ENCODE measurements at places on chromosomes 4 and X. TPM values are rescaled to one million over a fixed set of nuclear protein-coding genes. Genes with fewer than 3 reads are reported as not detected.

GRCh38 chr4:75235359-75235951, 278.7 kb downstream of the RCHY1 start:
- H3K4me3 ChIP-seq: no peak overlapping the region
- no peaks in the 10 kb centered on the region for H3K36me3 ChIP-seq
- no peak for DNase-seq
- no peak overlapping the region for H3K27ac ChIP-seq
- H3K27me3 ChIP-seq: peaks cover 3% of the 10 kb centered on the region

DNA sequence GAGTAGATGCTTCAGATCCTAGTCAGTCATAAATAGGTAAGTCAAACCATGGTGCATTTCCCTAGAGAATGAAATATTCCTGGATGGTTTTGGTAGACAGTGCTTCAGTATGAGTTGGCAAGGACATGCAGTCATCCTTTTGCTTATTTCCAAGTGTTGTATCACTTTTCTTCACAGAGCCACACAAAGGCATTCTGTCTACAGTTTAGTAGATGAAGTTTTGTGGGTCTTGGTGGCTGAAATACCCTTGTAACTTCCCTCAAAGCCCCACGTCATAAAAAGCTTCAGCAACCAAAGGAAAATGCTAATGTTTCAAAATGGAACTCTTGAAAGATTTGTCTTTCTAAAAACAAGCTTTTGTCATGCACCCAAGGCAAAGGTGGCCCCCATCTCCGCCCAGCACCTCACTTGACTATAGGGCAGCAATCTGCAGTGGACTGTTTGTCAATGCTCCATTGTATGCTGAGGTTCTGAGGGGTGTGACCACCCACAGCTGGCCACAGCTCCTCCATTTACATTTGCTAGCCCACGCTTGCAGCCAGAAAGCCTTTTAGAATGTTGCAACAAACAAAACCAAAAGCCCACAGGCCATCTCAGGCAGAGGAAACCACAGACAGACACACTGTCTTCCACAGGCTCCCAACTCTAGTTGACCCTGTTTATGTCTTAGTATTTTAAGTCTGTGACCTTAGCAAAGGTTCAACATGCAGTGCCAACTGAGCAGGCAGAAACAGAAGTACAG, 87.1 kb upstream of the FAM9C start:
- H3K36me3 ChIP-seq: no peaks in the 10 kb centered on the region
- no peaks in the 10 kb centered on the region for H3K27me3 ChIP-seq
- H3K4me3 ChIP-seq: no peak overlapping the region

Gene NMU
- total RNA-seq: not detected

Gene RBM47
- 0.11 TPM for total RNA-seq

- no peaks in the 10 kb centered on the region for H3K36me3 ChIP-seq
- H3K27ac ChIP-seq: no peak overlapping the region
- DNase-seq: no peak
- H3K27me3 ChIP-seq: no peaks in the 10 kb centered on the region
Measured at GRCh38 chr4:153520227-153520626, 54.1 kb downstream of the TMEM131L start.

DNA sequence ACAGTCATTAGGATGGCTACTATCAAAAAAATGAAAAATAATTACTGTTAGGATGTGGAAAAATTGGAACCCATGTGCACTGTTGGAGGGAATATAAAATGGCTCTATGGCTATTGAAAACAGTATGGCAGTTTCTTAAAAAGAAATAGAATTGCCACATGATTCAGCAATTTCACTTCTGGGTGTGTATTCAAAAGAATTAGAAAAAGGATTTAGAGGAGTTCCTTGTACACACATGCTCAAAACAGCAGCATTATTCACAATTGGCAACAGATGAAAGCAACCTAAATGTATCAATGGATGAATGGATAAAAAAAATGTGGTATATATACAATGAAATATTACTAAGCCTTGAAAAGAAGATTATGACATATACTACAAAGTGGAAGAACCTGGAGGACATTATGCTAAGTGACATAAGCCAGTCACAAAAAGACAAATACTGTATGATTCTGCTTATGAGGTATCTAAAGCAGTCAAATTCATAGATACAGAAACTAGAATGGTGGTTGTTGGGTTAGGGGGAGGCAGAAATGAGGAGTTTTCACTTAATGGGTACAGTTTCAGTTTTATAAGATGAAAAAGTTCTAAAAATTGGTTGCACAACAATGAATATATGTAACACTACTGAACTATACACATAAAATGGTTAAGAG, 123.2 kb downstream of the ELOVL6 start:
- no peaks in the 10 kb centered on the region for H3K27me3 ChIP-seq
- H3K36me3 ChIP-seq: no peaks in the 10 kb centered on the region
- no peak for DNase-seq
- no peak overlapping the region for H3K4me3 ChIP-seq

GRCh38 chrX:13666836-13667235, 13.9 kb downstream of the TCEANC start:
- no peaks in the 10 kb centered on the region for H3K27me3 ChIP-seq
- peak overlapping the region; percentile 62 for H3K27ac ChIP-seq
- H3K36me3 ChIP-seq: peaks cover 12% of the 10 kb centered on the region
- H3K4me3 ChIP-seq: no peak overlapping the region
- DNase-seq: no peak

Gene CAMK2D
- total RNA-seq: 86.6 TPM

- H3K27ac ChIP-seq: no peak overlapping the region
- no peak for DNase-seq
- H3K27me3 ChIP-seq: peaks cover 3% of the 10 kb centered on the region
- H3K4me1 ChIP-seq: no peaks in the 10 kb centered on the region
- H3K4me3 ChIP-seq: no peak overlapping the region
- no peaks in the 10 kb centered on the region for H3K36me3 ChIP-seq
Measured at GRCh38 chr4:142778900-142779299, 67.2 kb downstream of the INPP4B start.

DNA sequence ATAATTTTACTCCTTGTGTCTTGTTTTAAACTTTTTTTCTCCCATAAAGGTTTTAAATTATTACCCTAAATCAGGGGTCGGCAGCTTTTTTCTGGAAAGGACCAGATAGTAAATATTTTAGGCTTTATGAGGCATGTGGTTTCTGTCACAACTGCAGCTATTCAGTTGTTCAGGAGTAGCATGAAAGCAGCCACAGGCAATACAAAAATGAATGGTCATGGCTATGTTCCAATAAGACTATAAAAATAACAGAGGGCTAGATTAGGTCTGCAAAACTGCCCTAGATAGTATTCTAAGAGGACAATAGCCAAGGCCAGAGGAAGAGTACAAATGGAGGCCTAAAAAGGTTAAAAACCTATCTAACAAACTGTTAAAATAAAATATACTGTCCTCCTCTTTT, 24.6 kb downstream of the HERC5 start:
- peaks cover under 1% of the 10 kb centered on the region for H3K27me3 ChIP-seq
- DNase-seq: no peak
- no peaks in the 10 kb centered on the region for H3K36me3 ChIP-seq
- H3K4me3 ChIP-seq: no peak overlapping the region
- H3K27ac ChIP-seq: no peak overlapping the region

Gene HEPH
- 6.3 TPM for total RNA-seq

- no peak overlapping the region for H3K27ac ChIP-seq
- DNase-seq: no peak
- H3K27me3 ChIP-seq: peaks cover 12% of the 10 kb centered on the region
- peaks cover 10% of the 10 kb centered on the region for H3K4me1 ChIP-seq
Measured at GRCh38 chr4:48812866-48813265, 18.0 kb upstream of the OCIAD1 start.

- H3K27ac ChIP-seq: no peak overlapping the region
- peaks cover 6% of the 10 kb centered on the region for H3K4me1 ChIP-seq
- H3K27me3 ChIP-seq: no peaks in the 10 kb centered on the region
- DNase-seq: no peak
Measured at GRCh38 chr4:137253949-137254348, 278.3 kb downstream of the PCDH18 start.

Gene ABCG2
- total RNA-seq: not detected

- no peak overlapping the region for H3K4me3 ChIP-seq
- no peak for DNase-seq
- H3K27ac ChIP-seq: no peak overlapping the region
Measured at GRCh38 chr4:18025288-18025687, 3.7 kb upstream of the LCORL start.

Gene PASD1
- total RNA-seq: not detected

Gene FGFR3
- total RNA-seq: 6.4 TPM

Gene C4orf51
- not detected for total RNA-seq

DNA sequence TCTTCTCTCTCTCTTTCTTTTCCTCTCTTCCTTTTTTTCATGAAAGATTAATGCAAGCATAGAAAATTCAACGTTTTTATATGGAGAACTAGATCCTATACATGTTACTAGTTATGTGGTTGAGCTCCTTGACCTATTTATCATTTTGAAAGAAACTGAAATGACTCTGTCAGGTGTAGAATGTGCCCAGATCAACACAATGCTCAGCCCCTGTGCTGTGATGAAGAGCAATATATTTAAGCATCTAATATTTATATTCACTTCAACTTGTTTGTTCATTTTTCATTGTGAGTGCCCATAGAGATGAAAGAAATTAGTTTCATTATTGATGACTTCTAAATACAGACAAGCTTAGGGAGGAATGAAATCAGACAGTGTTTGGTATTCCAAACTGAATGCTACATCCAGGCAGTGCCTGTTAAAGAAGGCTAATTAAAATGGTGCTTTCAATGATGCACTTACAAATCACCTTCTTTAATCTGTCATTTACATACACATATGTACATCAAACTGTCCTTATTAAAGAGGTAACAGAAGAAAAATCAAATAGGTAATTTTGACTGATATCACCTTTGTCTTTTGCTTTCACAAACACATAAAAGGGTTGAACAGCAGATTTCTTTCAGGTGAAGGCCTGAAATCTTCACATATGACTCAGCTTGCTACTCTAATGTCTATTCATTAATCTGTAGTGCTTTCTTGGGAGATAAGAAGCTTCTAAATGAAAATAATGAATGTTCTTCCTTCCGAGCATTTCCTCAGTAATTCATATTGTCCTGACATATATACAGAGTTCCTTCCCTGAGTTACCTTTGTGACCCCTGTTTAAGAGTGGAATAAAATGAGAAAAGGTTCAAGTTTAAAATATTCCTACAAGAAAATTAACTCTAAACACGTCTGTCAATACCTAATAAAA, 915.9 kb downstream of the PDHA2 start:
- H3K27me3 ChIP-seq: peaks cover 3% of the 10 kb centered on the region
- H3K4me3 ChIP-seq: no peak overlapping the region
- H3K27ac ChIP-seq: no peak overlapping the region
- no peak for DNase-seq
- peaks cover 7% of the 10 kb centered on the region for H3K4me1 ChIP-seq

DNA sequence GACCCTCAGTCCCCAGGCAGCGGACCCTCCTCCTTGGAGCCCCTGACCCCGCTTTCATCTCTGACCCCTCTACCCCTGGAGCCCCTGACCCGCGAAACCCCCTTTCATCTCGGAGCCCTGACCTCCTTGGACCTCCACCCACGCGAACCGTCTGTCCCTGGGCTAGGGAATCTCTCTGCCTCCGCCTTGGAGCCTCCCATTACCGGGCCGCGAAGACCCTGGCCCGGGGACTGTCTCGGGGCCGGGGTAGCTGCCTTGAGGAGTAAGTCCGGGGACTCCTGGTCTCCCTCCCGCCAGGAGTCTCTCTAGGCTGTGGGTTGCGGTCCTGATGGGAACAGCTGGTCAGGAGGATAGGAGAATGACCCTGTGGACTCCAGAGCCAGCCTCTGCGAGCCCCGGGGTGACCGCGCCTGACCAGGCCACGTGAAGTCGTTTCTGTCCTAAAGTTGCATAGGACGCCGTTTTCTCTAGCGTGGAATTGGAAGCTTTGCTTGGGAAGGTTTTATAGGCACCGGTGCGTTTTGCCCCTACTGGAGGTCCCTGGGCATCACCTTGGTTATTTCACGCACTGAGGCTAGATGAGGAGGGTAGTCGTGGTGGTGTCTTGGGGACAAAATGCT, 824 bp downstream of the TBC1D14 start:
- H3K27ac ChIP-seq: peak overlapping the region; percentile 40
- H3K4me3 ChIP-seq: peak overlapping the region; percentile 90
- H3K27me3 ChIP-seq: peaks cover 4% of the 10 kb centered on the region

Gene CYTL1
- total RNA-seq: 82.4 TPM

Gene TLL1
- total RNA-seq: 39.2 TPM

DNA sequence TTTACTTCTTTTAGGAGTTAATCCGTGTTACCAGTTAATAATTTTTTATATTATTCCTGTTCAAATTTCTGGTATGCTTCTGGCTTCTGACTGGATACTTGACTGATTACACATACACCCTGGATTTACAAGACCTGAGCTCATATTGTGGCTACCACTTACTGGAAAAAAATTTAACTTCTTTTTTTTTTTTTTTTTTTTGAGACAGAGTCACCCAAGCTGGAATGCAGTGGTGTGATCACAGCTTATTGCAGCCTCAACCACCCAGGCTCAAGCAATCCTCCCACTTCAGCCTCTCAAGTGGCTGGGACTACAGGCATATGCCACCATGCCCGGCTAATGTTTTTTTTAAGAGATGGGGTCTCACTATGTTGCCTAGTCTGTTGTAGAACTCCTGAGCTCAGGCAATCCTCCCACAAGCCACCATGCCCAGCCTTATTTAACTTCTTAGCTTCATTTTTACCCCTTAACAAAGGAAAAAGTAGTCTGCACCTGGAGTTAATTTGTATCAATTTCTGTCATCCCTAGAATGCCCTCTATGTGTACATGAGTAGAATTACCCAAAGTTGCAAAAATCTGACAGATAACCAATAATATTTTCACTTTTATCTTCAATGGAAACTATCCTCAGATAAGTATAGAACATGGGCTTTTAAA, 50.3 kb downstream of the TMEM165 start:
- peaks cover 7% of the 10 kb centered on the region for H3K4me1 ChIP-seq
- H3K27me3 ChIP-seq: no peaks in the 10 kb centered on the region
- no peak overlapping the region for H3K4me3 ChIP-seq
- DNase-seq: no peak
- H3K27ac ChIP-seq: peak overlapping the region; percentile 69

DNA sequence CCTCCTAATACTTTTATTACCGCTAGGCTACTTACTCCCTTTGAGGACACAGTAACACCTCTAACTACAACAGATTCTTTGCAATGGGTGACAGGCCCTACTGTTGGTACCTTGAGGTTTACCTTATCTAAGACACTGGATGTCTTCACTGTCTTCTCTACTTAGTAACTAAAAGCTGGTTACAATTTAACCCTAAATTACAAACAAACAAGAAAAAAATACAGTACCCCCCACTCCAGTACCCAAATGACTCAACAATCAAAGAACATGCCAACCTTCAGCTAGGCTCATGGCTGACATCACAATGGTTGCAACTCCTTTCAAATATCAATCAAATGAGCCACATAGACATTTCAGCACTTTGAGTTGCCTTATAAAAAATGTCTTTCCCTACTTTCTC, 198.0 kb downstream of the GUCY2F start:
- peaks cover 24% of the 10 kb centered on the region for H3K27me3 ChIP-seq
- H3K4me3 ChIP-seq: no peak overlapping the region
- no peaks in the 10 kb centered on the region for H3K4me1 ChIP-seq
- no peak for DNase-seq
- no peak overlapping the region for H3K27ac ChIP-seq

GRCh38 chrX:1507511-1508463, 29.2 kb downstream of the P2RY8 start:
- no peaks in the 10 kb centered on the region for H3K27me3 ChIP-seq
- no peaks in the 10 kb centered on the region for H3K36me3 ChIP-seq
- no peak overlapping the region for H3K27ac ChIP-seq
- H3K4me1 ChIP-seq: no peaks in the 10 kb centered on the region

Gene TMEM271
- total RNA-seq: not detected

Data from osteocyte (in vitro differentiated cells).